ENCODE measurements at places on chromosomes 12 and 14.

- DNase-seq: peak; percentile 57
These were observed at the start of gene BRI3BP for GRCh38 chr12:124993626-124994436. TSS of gene BRI3BP (plus strand) at chr12:124993645. CDS start at chr12:124993791, 146 bp downstream.

DNA sequence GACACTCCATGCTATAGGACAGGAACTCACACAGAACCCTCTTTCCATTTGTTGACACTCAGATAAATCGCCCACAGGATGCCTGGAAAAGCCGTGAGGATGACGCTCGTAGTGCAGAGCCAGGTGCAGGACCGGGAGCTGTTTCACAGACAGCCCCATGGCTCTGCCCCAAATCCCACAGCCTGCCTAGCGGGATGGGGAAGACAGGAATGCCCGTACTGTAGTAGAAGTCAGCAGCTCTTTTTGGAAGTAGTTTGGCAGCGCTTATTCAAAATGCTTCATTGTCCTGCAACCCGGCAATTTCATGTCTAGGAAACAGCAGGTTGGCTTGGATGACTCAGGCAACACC lies 41.6 kb downstream of the JAG2 start:
- DNase-seq: no peak

DNA sequence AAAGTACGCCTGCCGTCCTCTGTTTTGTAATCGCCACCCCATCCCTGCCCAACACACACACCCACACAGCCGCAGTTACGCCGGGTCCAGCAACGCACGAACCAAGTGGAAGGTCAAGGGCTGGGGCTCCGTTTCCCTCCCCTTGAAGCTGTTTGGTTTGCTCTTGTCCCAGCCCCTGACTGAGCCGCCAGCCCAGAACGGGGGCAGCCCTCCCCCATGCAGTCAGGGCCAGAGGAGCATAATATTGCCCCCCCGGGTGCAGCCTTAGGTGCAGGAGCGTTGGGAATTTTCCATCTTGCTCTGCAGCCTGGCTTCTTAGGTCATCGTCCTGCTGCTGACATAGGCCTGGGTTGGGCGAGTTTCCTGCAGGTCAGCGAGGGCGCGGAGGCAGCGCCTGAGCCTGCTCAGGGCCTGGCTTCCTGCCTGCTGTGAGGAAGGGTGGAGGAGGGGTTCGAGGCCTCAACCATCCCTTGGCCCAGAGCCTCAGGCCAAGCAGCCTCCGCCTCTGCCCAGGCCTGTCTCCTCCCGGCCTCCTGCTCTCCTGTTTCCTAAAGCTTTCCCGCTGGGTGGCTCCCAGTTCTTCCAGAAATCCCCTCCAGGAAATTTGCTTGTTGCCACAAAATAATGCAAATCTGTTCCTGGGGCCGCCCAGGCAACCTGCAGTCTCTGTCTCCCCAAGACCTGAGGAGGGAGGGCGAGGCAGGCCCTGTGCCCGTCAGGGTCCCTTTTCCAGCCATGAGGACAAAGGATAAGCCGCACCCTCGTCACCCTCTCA lies 44.5 kb downstream of the PSMA6 start:
- no peak for DNase-seq

DNA sequence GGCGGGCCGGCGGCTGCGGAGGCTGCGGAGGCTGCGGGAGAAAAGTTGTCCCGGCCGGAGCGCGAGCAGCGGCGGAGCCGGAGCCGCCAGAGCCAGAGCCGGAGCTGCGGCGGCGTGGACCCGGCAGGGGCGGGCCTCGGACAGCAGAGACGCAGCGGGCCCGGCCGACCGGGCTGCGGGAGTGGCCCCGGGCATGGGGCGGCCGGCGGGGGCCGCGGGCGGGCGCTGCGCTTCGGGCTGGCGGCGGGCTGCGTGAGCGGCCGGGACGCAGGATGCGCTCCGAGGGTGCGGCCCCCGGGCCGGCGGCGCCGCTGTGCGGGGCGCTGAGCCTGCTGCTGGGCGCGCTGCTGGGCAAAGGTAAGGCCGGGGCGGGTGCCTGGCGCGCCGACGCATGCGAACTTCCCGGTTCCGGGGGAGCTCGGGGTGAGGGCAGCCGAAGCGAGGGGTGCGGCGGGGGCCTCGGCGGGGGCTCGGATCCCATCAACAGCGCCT lies at the start of gene TMEM132C:
TMEM132C (plus strand) TSS at position 40 of the 492 bp plus-strand sequence; CDS start at position 273, 233 bp downstream.
- DNase-seq: no peak

GRCh38 chr12:108483213-108484059 lies 31.6 kb upstream of the FICD start:
- no peak for DNase-seq

GRCh38 chr12:103824845-103825244 lies 16.2 kb downstream of the NT5DC3 start:
- DNase-seq: no peak

- DNase-seq: no peak
These were observed 88.9 kb downstream of the MSRB3 start for GRCh38 chr12:65367396-65367795.

GRCh38 chr14:63996016-63996415 lies 143.2 kb downstream of the SYNE2 start:
- DNase-seq: no peak

GRCh38 chr14:78921856-78922255 lies 751.7 kb downstream of the NRXN3 start:
- DNase-seq: no peak

GRCh38 chr14:104130974-104131651 lies 7.3 kb upstream of the KIF26A start:
- peak; percentile 40 for DNase-seq

GRCh38 chr12:53499266-53500141 lies at the start of gene MAP3K12:
TSS of gene MAP3K12 (minus strand) at chr12:53499458. CDS start at chr12:53487391, 12,067 bp downstream.
- peak; percentile 58 for DNase-seq

GRCh38 chr12:78146365-78146772 lies 315.7 kb downstream of the NAV3 start:
- DNase-seq: no peak

GRCh38 chr14:21011136-21011535 lies 12.0 kb downstream of the SLC39A2 start:
- DNase-seq: no peak

GRCh38 chr12:93061473-93062419 lies 132.7 kb upstream of the EEA1 start:
- no peak for DNase-seq

DNA sequence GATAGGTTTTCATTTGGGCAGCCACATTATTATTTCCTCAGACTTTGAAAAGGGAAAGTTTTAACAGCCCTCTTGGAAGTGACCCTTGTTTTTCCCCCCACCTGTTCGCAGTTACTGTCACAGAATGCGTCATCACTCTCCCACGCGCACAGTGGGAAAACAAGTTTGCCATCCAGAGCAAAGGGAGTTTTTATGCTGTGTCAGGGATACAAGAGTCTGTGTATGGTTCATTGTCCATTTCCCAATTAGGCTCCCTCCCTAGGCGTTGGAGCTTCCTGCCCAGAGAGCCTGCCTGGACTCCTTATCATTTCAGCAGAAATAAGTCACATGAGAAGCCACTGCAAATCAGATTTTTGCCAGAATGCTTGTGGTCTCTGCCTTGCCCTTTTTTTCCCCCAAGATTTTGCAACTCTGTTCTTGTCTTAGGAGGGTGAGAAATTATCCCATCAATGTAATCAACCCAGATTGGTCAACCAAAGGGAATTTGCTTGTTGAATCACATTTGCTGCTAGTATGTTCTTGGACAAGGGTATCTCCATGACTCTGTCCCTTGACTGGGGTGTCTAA lies 104.1 kb downstream of the IGF1 start:
- DNase-seq: no peak

DNA sequence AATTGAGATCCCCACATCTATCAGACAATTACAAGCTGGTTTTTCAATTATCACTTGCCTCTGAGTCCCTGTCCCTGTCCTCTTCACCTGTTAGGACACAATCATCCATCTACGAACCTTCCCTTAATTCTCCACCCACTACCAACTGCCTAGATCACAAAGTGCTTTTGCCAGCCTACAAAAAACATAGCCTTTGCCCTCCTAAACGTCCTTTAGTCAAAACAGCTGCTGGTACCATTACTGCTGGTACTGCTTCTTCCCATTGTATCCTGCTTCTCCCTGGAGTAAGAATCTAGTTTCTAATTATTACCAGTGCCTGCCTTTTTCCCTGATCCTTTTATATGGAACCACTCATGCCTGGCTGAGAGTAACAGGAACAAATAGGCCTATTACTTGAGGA lies 82.1 kb downstream of the CPNE8 start:
- no peak for DNase-seq

DNA sequence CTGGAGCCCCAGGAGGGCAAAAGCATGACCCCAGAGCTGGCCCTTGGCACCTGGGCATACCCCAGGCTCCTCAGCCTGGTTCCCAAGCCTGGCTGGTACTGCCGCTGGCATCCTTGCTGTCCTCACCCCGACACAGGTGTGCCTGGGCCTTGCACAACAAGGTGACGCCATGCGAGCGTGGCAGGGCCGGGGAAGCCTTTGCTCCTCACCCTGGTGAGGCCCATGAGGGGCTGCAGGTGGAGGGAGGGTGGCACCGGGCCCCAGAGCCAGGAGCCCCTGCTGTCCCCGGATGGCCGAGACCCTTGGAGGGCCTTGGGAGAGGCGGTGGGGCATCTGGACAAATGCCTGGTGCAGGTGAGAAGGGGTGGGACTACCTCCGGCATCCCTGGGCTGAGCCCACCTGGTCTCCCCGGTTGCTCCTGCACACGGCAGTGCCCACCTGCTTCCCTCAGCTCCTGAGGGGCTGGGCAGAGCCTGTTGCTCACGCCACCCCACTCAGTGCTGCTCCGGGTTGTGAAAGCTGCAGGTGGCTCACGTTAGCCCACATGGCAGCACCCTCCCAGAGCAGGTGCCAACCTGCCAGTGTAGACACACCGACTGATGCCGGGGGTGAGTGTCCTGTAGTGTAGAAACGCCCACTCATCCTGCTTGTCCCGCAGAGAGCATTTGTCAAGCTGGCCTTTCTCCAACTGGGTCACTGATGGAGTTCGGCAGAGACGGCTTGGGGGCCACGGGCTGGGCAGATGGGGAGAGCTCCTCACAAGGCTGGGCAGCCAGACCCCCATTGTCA lies 24.6 kb upstream of the KIF26A start:
- DNase-seq: peak; percentile 25

- DNase-seq: no peak
These were observed 452.4 kb downstream of the RAD51B start for GRCh38 chr14:68271913-68272391.

- DNase-seq: no peak
These were observed 20.6 kb downstream of the GNG2 start for GRCh38 chr14:51880835-51881580.

- no peak for DNase-seq
These were observed 465.8 kb downstream of the CCER1 start for GRCh38 chr12:90489141-90489540.

DNA sequence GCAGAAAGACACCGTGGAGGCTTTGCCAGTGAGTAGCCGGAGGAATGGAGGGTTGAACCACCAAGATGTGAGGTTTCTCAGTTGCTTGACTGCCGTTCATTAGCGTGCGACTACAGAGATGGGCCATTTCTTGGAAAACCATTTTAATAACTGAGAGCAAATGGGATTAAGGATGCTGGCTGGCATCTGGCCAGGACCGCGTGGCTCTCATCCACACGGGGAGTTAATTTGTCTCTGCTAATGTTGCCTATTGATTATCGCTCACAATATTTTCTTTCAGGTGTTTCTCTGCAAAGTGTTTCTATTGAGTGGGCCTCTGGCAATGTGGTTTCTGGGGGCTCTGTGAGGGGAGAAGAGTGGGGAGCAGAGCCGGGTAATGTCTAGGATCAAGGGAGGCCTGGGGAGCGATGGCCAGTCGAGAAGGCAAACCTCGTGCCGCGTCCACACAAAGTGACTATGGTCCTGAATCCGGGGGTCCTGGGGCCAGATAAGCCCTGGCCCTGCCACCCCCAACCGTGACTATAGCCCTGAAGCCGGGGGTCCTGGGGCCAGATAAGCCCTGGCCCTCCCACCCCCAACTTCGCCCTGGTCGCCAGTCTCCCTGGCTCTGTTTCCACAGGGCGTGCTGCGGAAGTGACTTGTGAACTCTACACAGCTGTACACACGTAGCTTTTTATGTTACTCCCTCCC lies 110.6 kb downstream of the PRMT8 start:
- no peak for DNase-seq

DNA sequence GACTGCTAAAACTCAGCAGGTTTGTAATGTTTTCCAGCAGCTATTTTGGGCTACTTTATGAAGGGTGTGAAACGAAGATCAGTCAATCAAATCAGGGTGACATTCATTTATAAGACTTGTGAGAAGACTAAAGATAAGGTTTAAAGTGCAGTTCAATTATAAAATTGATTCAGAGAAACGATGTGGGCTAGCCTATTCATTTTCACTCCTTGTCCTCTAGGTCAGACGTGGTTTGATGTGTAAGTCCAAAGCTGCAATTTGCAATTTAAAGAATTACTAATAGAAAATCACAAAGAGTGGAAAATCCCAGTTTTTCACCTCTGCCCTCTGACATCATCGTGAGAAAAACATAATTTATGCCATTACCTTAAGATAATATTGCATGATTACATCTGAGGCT lies 243.5 kb upstream of the NOVA1 start:
- no peak for DNase-seq

DNA sequence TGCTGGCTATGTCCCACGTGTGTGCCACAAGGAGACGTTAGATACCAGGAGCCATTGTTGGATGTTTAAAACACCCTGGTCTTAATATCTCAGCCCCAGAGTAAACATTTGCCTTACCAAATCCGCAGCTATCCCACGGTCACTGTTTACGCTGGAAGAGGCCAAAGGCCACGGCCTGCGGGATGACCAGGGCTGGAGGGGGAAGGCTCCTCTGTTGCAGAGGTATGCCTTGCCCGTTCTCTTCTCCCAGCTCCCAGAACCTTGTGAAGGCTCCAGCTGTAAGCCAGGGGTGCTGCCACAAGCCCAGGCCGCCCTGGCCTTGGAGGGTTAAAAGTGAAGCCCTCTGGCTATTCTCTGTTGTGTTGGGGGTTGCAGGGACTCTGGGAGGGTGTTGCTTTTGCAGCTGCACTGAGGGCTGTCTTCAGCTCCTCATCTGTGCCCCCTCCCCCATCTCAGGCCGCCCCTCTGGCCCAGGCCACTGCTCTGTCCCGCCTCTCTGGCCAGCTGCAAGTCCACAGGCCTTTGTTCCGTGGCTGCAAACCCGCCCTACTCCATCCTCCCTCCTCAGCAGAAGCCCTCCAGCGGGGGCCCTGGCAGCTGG lies 2.5 kb downstream of the PLEKHG3 start:
- peak; percentile 73 for DNase-seq

DNA sequence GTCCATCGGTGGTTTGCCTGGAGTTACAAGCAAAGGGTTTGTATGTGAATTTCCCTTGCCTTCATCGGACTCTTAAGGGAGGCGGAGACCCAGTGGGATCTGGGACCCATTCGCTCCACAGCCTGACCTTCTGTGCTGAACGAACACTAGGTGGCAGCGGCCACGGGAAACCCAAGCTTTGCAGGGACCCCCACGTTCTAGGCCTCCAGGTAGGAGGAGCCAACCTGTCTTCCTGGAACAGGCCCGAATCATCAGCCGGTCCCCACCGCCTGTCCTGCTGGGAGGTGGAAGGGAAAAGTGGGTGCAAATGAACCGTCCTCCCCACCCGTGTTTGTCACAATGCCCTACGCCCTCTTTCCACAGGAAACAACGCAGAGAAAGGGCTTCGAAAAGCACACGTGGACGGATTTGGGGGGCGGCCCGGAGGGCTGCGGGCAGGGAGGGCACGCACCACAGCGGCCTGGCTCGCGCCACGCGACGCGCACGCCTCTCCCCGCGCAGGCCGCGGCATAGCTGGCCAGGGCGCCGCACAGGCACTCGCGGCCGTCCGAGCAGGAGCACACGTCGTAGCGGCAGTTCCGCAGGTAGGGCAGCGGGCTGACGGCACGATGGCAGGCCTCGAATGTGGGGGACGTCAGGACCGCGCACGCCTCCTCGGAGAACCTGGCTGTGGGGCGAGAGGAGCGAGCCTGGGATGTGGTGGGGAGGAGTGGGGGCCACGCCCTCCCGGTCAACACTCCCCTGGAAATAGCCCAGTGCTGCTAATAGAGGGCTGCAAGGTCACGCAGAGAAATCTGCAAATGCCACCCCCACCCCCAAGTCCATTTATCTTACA lies 67.8 kb downstream of the VWF start:
- peak; percentile 85 for DNase-seq

GRCh38 chr12:25054783-25055144 lies 105.9 kb upstream of the BCAT1 start:
- DNase-seq: no peak

Data from Caco-2 (cell line).